H9 (cell line): ENCODE measurements at places on chromosomes 6 and 20.

- H3K4me3 ChIP-seq = no peak overlapping the region
- H3K4me1 ChIP-seq = peaks cover 8% of the 10 kb centered on the region; the same call in 1 of the 2 replicates
- H3K36me3 ChIP-seq = no peaks in the 10 kb centered on the region
Observed at GRCh38 chr6:42190554-42191183, 4.1 kb downstream of the GUCA1B start.

- no peak overlapping the region for H3K27ac ChIP-seq
- peaks cover 7% of the 10 kb centered on the region for H3K36me3 ChIP-seq
- peak overlapping the region; percentile 99 for H3K4me3 ChIP-seq
- H3K27me3 ChIP-seq = no peaks in the 10 kb centered on the region
- peak; percentile 55 for DNase-seq
Observed at GRCh38 chr6:100879317-100879716, 1.8 kb downstream of the ASCC3 start.

DNA sequence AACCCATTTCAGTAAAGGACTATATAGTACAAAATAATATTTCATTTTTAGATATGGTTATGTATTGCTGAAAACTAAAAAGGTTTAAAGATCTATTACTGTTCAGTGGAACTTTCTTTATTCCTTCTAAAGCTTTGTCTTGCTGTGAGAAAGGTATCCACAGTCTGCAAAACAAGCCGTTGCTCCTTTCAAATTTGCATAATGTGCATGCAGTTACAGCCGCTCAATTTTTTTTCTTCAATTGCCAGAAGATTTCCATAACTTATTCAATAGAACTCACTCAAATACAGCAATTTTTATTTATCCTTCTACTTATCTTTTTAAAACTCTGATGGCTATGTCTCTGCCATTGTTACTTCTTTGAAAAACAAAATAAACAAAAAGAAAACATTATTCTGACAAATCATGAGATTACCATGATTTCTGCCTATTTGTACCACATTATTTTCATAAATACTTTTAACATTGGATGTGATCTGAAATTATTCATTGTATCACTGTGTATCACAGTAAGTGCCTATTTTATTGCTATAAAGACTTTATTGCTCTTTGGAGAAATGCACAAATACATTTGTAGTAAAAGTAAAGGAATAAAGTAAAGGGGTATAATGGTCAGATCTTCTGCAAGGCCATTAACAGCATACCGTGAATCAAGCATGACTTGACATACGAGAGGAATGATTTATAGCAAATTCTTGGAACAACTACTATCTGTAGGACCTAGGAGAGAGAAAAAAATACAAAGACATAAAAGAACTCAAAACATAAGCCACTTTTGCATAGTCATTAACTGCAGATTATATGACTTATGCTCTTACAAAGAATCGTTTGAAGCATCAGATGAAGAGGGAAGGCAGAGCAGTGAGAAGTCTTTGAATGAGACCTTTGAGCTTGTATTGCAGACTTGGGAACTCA, 29.6 kb upstream of the HBS1L start:
- peaks cover 4% of the 10 kb centered on the region; the same call in 1 of the 2 replicates for H3K36me3 ChIP-seq
- DNase-seq = no peak
- no peak overlapping the region for H3K4me3 ChIP-seq
- H3K27me3 ChIP-seq = no peaks in the 10 kb centered on the region

DNA sequence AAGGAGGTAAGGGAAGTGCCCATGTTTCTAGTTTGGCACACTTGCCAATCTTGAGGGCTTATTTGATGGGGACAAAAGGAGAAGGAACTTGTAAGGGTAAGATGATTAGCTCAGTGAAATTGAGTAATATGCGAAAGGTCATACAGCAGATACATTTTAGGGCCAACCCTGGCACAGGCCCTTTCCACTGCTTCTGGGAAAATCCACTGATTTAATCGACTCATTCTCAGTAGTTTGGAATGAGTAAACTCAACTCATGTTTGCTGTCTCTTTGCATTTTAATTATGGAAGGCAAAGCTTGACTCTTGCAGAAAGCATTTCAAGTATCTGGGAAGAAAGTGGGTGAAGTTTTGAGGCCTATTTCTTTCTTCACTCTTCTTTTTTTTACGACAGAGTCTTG, 20.0 kb downstream of the PHF20 start:
- H3K4me3 ChIP-seq = no peak overlapping the region
- DNase-seq = no peak

- no peaks in the 10 kb centered on the region for H3K4me1 ChIP-seq
- DNase-seq = no peak
- no peaks in the 10 kb centered on the region for H3K27me3 ChIP-seq
Observed at GRCh38 chr6:79872986-79873385, 74.4 kb downstream of the ELOVL4 start.

DNA sequence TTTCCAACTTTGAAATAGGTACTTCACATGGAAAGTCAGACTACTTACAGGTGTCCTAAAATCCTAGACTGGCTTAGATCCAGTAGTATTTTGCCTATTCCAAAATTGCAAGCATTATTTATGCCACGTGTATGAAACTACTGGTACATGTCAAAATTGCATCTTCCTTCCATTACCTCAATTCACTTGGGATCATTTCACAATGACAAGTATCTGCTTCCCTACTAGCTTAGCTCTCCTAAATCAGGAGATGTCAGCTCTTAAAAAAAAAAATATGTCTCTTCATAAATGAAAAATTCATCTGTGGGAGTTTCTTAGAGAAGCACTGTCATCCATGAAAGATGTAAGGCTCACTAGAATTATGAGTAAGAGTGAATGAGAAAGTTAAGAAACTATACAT, 466.6 kb upstream of the MANEA start:
- H3K4me3 ChIP-seq = no peak overlapping the region

DNA sequence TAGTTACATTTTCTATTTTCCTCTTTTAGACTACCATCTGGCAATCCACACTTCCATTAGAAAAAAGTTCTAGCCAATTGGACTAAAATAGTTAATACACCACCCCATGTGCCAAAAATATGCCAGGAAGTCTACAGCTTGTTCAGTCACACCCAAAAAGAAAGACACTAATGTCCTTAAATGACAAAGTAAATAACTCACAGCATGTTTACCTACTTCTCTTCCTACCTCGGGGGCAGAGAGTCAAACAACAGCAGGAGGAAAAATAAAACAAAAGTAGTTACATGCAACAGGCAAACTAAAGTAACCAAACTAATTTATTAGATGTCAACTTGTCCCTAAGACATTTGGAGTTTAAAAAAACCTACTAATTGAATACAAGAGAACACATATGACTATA, 57.0 kb downstream of the UBE3D start:
- no peak overlapping the region for H3K4me3 ChIP-seq
- DNase-seq = no peak
- peaks cover 18% of the 10 kb centered on the region for H3K36me3 ChIP-seq
- H3K27ac ChIP-seq = no peak overlapping the region

DNA sequence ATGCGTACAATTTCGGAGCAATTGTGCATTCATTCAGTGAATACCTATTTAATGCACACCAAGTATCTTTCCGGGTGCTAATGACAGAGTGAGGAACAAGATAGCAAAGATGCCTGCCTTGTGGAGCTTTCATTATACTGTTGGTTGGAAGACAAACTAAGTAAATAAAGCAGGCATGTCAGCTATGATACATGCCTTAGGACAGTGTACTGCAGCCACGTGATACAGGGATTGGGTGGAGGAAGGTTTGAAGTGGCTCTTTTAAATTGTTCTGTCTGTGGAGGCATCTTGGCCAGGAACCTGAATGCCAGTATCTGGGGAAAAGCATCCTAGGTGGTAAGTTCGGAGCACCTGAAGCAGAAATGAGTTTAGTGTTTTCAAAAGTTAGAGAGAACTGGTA, 3.0 kb upstream of the OTOR start:
- H3K4me1 ChIP-seq = no peaks in the 10 kb centered on the region
- H3K27ac ChIP-seq = no peak overlapping the region
- H3K27me3 ChIP-seq = no peaks in the 10 kb centered on the region
- no peak for DNase-seq
- peaks cover 11% of the 10 kb centered on the region for H3K36me3 ChIP-seq
- H3K4me3 ChIP-seq = no peak overlapping the region

- peaks cover 19% of the 10 kb centered on the region; the same call in 2 of the 3 replicates for H3K36me3 ChIP-seq
- no peaks in the 10 kb centered on the region for H3K27me3 ChIP-seq
- no peak for DNase-seq
- H3K4me3 ChIP-seq = no peak overlapping the region
- H3K27ac ChIP-seq = no peak overlapping the region
Observed at GRCh38 chr6:105364243-105364642, 38.6 kb downstream of the PREP start.

GRCh38 chr20:31903627-31904386, 33.4 kb downstream of the TTLL9 start:
- H3K27me3 ChIP-seq = no peaks in the 10 kb centered on the region
- no peak overlapping the region for H3K27ac ChIP-seq
- no peaks in the 10 kb centered on the region; the same call in 1 of the 2 replicates for H3K4me1 ChIP-seq
- no peak overlapping the region for H3K4me3 ChIP-seq
- no peaks in the 10 kb centered on the region for H3K36me3 ChIP-seq
- no peak for DNase-seq

GRCh38 chr20:62656919-62657588, 14.8 kb downstream of the SLCO4A1 start:
- no peak for DNase-seq
- no peaks in the 10 kb centered on the region for H3K36me3 ChIP-seq

- H3K4me1 ChIP-seq = no peaks in the 10 kb centered on the region
- no peaks in the 10 kb centered on the region for H3K27me3 ChIP-seq
- no peaks in the 10 kb centered on the region for H3K36me3 ChIP-seq
- no peak overlapping the region for H3K27ac ChIP-seq
- H3K4me3 ChIP-seq = no peak overlapping the region
Observed at GRCh38 chr20:57312138-57312537, 17.5 kb upstream of the SPO11 start.

DNA sequence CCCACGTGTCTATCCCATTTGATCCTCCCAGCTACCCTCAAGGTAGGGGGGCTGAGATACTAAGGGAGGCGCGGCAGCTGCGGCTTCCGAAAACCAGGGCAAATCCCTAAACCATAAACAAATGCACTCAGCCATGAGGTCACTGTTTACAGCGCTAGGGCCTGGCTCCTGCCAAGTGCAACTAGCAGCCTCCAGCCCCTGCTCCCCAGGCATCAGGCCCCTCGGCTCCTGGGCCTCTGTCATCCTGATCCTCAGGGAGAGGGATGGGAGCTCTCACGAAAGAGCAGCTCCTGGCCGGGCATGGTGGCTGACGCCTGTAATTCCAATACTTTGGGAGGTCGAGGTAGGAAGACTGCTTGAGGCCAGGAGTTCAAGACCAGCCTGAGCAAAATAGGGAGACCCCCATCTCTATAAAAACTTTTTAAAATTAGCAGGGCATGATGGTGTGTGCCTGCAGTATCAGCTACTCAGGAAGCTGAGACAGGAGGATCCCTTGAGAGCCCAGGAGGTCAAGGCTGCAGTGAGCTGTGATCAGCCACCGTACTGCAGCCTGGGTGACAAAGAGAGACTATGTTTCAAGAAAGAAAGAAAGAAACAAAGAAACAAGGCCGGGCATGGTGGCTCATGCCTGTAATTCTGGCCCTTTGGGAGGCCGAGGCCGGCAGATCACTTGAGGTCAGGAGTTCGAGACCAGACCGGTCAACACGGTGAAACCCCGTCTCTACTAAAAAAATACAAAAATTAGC, 42.5 kb upstream of the TLDC2 start:
- DNase-seq = no peak
- H3K36me3 ChIP-seq = peaks cover 8% of the 10 kb centered on the region
- no peaks in the 10 kb centered on the region for H3K27me3 ChIP-seq
- H3K4me1 ChIP-seq = no peaks in the 10 kb centered on the region; the same call in 1 of the 2 replicates

- peaks cover 9% of the 10 kb centered on the region for H3K36me3 ChIP-seq
- H3K27ac ChIP-seq = no peak within 1 kb of the TSS
- H3K4me3 ChIP-seq = peak within 1 kb of the TSS; percentile 97
- peaks cover 3% of the 10 kb centered on the region for H3K4me1 ChIP-seq
Observed at GRCh38 chr6:17987447-17987696, at the start of gene KIF13A. Gene KIF13A (minus strand): TSS chr6:17987635. CDS start chr6:17987463, 172 bp downstream.

DNA sequence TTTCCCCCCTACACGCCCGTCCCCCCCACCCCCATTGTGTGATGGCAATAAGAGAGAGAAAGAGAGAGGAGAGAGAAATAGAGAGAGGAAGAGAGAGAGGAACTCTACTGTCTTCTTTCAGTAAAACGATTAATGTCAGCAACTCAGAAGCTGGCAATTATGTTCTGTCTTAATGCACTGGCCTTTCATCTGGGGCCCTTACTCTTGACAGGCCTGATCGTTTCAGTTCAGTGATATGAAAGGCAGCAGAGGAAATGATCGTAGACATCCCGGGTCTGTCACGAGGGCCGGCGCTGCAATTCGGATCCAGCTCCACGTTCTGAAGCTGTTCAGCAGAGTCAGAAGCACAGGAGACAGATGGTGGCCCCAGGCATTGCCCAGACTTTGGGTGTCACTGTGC, 308.9 kb downstream of the ZNF217 start:
- H3K36me3 ChIP-seq = no peaks in the 10 kb centered on the region
- no peak overlapping the region for H3K4me3 ChIP-seq
- peaks cover 15% of the 10 kb centered on the region for H3K4me1 ChIP-seq
- DNase-seq = no peak
- H3K27ac ChIP-seq = no peak overlapping the region
- H3K27me3 ChIP-seq = no peaks in the 10 kb centered on the region

DNA sequence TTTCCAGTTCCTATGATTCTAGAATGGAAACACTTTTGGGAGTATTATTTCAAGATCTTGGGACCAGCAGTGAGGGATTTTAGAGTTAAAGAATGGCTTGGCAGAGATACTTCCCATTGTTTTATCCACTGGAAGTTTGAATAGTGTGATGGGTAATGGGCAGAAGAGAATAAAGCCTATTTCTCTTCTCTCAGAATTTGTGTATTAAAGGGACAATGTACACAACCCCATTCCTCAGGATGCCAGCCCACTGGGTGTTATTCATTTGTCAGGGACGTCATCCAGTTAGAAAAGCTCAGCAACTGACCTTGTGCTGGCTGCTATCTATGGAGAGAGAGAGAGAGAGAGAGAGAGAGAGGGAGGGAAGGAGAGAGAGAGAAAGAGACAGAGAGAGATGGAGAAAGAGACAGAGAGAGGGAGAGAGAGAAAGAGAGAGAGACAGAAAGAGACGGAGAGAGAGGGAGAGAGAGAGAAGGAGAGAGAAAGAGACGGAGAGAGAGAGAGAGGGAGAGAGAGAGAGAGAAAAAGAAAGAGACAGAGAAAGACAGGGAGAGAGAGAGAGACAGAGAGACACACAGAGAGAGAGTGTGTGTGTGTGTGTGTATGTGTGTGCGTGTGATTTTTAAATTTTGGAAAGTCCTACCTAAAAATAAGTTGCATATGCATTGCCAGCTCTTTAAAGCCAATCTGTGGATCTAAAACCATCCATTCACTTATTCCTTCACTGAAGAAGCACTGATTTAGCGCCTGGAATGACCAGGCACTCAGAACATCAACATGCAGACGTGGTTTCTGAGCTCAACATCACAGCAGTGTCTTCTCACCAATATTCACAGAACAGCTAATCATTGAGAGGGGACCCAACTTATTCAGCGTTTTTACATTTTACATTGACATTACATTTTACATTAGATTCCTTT, 388.8 kb downstream of the THBS2 start:
- H3K27ac ChIP-seq = no peak overlapping the region
- no peaks in the 10 kb centered on the region for H3K27me3 ChIP-seq
- no peak overlapping the region for H3K4me3 ChIP-seq
